ENCODE measurements at places on chromosomes 3 and 15.
A peak's percentile ranks its signal among the peaks of the same experiment; 100 is the strongest.

GRCh38 chr3:128390867-128391266 is 75.8 kb downstream of the DNAJB8 start:
- no peak for DNase-seq

DNA sequence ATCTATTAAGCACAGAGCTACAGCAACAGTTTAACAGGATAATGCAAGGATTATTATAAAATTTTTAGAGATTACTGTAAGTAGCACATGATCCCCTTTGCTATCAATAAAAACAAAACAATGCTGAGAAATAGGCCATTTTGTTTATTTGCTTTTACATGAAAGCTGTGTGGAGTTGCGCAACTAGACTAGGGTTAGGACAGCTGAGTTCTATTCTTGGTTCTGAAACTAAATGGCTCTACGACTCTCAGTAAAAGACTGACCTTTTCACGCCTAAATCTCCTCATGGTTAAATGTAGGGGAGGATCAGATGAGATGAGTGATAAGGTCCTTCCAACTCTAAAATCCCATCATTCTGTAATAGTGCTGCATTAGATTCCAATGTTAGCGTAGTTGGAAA is 25.0 kb downstream of the KCNMB2 start:
- DNase-seq, result no peak

GRCh38 chr3:45497963-45498362 is 96.6 kb upstream of the LIMD1 start:
- no peak for DNase-seq

DNA sequence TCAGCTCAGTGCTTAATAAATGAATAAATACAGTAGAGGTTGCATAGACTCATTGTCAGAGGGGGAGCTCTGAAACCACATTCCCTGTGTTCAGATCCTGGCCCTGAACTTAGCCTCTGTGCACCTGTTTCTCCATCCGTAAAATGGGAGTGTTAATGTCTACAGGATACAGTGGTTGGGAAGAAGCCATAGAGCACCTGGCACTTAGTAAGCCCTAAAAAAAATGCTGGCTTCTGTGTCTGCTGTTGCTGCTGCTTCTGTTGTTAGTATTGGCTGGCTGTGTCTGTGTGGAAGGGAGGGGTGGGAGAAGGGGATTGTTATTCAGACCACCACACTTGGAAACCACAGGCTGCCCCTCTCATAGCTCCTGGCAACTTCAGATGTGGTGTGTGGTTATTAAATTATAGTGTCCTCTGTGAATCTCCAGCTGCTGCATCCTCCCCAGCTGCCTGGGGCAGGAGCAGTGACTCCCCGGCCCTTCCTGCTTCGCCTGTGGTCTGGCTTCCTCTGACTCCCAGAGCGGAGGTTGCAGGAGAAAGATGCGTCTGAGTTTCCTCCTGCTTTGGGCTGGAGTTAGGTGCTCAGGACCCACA is 31.0 kb downstream of the FGD5 start:
- DNase-seq, result no peak

DNA sequence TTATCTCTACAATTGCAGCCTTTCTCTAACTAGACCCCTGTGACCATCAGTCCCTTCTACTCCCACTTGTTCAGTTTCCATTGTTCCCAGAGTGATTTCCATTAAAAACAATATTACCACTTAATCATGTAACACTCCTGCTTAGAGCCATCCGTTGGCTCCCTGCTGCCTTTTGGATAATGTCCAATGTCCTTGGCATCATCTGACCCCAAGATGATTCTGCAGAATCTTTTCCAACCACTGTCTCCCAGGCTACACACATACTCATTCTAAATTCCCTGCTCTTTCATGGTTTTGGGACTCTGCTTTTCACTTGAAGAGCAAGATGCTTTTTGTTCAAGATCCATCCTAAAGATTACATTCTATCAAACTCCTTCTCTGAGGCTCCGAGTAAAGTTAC is 7.1 kb downstream of the KCNH8 start:
- DNase-seq, result no peak

- no peak for DNase-seq
These were observed 60.4 kb upstream of the SLC2A2 start for GRCh38 chr3:171086914-171087313.

DNA sequence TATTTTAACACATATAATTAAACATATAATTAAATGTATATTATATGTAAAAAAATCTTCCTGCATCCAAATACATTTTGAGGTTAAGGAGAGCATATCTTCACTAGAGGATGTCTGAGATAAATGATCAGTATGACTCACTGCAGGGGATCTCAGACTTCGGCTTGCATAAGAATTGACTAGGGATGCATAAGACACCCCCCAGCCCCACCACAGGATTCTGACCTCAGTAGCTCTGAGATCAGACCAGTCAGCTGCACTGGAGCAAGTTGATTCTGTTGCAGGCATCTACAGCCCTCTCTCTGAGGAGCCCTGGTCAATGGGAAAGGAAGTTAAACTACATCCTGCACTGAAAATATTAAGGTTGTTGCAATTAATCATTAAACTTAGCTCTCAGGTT is 29.0 kb upstream of the TBC1D21 start:
- no peak for DNase-seq

DNA sequence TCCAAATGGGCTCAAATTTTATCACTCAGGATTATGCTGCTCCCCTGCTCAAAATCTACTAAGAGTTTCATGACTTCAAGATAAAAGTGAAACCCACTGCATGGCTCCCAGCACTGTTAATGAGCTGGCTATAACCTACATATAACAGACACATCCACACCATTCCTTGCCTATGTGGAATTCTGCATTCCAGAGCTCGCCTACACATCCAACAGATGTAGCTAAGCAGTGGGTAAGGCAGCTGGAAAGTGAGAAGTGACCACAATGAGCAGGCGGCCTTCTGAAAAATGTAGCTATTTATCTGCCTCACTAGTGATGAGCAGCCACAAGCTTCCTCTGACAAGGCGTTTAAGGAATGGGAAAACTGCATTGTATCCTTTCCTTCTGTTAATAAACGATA is 92.0 kb upstream of the TRIM42 start:
- no peak for DNase-seq

DNA sequence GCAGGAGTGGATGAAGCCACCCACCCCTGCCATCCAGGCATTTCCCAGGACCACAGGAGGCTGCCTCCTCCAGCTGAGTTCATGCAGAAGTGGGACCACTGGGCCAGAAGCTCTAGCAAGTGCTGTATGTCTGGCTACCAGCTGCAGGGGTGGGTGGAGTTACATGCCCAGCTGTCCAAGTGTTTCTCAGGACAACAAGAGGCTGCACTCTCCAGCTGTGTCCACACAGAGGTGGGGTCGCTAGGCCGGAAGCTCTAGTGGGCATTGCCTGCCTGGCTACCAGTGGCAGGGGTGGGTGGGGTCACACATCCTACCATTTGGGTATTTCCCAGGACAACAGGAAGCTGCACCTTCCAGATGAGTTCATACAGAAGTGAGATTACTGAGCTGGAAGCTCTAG is 234.0 kb upstream of the PPP2R3A start:
- no peak for DNase-seq

DNA sequence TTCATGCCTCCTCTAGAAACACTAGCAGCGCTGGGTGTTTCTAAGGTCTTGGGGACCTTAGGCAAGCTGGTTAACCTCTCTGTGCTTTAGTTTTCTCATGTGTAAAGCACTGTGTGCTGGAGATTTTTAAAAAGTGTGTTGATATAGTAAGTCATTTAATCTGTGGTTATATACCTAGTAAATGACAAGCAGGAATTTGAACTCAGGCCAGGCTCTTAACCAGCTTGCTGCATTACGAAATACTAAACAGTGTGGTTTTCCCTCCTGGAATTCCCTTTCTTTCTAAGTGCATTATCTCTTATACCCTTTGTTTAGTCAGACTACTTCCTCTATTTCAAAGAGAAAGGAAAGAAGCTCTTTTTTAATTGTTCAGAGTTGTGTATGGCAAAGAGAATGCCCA is 26.5 kb downstream of the NEO1 start:
- no peak for DNase-seq

- no peak for DNase-seq
These were observed 33.0 kb downstream of the MITF start for GRCh38 chr3:69772152-69772867.

- no peak for DNase-seq
These were observed 24.4 kb downstream of the IL1RAP start for GRCh38 chr3:190538288-190538687.

GRCh38 chr3:53809764-53810400 is 36.3 kb downstream of the CHDH start:
- no peak for DNase-seq

- no peak for DNase-seq
These were observed 191.6 kb upstream of the MEIS2 start for GRCh38 chr15:37291920-37292319.

DNA sequence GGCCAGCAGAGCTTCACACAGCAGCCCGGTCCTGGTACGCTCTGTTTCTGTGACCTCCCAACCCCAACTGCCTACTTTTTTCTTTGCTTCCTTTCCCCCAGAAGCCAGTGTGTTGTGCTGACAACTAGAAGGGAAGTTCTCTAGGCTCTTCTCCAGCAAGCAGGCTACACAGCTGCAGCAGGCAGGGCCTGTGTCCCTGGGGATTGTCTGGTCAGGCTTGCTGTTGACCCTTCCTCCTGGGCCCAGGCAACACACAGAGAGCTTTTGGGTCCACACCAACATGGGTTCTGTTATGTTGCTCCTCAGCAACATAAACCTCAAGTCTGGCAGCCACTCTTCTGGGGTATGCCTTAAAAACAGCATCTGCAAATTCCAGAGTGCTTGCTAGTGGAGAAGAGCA is 36.2 kb upstream of the TSPAN3 start:
- DNase-seq, result no peak

DNA sequence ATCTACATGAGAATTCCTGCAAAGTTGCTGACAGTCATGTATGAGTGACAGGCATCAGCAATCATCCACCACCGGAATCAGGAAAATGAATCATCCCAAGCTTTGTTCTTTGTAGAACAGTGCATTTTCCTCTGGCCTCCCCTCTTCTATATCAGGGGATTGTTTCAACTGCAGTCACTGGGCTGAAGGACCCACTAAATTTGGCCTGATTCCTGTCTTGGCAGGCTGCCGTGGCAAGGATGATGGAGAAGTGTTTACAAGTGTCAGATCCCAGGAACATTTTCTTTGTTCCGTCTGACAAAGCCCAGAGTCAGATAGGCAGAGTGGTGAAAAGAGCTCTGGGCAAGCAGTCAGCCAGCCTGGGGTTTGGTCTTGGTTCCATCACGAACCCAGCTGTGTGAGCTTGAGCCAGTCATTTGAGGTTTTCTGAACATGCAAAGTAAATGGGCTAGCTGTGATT is 175.1 kb upstream of the TSC22D2 start:
- no peak for DNase-seq

- no peak for DNase-seq
These were observed 188.7 kb downstream of the THRB start for GRCh38 chr3:24305795-24306467.

GRCh38 chr3:46848271-46849044 is 14.8 kb downstream of the MYL3 start:
- peak; percentile 69 for DNase-seq

DNA sequence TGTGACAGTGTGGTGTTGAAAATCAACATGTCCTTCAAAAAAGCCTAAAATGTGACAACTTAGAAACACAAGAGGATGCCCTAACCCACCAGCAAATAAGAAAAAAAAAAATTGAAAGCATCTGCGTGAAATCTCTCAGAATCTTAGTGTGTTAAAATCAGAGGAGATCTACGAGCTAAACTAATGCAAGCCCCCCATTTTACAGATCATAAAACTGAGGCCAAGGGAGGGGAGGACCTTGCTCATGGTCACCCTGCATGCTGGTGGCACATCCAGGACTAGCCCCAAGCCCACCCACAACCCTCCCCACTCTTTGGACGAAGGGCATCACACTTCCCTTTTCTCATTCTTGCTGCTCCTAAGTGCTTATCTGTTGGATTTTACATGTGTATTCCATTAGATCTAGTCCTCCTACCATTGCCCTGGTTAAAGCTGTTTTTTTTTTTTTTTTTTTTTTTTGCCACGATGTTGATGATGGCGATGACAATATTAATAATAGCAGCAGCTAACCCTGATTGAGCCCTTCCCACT is 29.1 kb upstream of the NOX5 start:
- no peak for DNase-seq

All from stimulated activated CD4-positive, alpha-beta T cell treated with anti-CD3 and anti-CD28 coated beads, Interleukin-2, amount 100 ng/mL, for 24 hours (primary cell).